ENCODE measurements at places on chromosomes 13 and 19.

DNA sequence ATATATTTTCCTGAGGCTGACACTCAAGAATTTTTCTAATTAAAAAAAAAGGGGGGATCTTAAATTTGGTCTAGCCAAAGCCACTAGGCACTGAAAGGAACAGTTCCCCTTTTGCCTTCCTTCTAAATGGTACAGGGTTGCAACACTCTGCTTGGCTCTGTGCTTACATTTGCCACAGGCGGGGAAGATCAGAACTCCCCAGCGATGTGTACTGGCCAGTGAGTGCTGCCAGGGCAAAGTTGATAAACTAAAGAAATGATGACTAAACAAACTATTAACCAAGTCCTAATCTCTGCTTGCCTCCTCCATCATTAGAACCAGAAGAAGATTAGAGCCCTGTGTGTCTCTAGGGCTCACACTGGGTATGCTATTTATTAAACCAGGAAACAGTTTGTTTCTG lies 75.3 kb upstream of the SCEL start:
- peak; percentile 66 for DNase-seq

- no peak for DNase-seq
These were observed 67.7 kb downstream of the EPSTI1 start for GRCh38 chr13:42924344-42924743.

DNA sequence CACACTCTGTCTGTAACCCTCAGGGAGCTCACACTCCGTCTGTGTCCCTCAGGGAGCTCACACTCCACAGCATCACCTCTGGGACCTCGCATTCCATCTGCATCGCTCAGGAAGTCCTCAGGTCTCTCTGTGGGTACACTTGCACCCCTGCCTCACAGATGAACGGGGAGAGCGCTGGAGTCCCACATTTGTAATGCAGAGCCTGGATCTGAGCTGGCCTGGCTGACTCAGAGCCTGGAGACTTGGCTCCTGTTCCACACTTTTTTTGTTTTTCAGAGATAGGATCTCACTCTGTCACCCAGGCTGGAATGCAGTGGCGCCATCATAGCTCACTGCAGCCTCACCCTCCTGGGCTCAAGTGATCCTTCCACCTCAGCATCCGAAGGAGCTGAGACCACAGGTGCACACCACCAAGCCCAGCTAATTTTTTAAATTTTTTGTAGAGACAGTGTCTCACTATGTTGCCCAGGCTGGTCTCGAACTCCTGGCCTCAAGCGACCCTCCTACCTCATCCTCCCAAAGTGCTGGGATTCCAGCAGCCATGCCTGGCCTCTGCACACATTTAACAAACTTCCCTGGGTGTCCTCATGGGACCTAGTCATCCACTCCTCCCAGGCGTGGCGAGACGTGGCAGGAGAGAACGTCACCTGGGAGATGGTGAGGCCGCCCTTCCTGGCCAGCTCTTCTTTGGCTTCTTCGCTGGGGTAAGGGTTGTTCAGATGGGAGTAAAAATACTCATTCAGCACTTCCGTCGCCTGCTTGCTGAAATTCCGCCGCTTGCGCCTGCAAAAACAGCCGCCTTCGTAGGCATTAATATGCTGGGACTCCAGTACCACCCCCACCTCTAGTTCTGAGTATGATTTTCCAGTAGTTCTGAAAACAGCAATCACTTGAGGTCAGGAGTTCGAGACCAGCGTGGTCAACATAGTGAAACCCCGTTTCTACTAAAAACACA lies 31.0 kb downstream of the CILP2 start:
- DNase-seq = no peak

GRCh38 chr13:78659732-78660494 lies 958 bp upstream of the OBI1 start:
- peak; percentile 52 for DNase-seq

- DNase-seq = no peak
These were observed 599 bp downstream of the SNRNP70 start for GRCh38 chr19:49085868-49086232.

DNA sequence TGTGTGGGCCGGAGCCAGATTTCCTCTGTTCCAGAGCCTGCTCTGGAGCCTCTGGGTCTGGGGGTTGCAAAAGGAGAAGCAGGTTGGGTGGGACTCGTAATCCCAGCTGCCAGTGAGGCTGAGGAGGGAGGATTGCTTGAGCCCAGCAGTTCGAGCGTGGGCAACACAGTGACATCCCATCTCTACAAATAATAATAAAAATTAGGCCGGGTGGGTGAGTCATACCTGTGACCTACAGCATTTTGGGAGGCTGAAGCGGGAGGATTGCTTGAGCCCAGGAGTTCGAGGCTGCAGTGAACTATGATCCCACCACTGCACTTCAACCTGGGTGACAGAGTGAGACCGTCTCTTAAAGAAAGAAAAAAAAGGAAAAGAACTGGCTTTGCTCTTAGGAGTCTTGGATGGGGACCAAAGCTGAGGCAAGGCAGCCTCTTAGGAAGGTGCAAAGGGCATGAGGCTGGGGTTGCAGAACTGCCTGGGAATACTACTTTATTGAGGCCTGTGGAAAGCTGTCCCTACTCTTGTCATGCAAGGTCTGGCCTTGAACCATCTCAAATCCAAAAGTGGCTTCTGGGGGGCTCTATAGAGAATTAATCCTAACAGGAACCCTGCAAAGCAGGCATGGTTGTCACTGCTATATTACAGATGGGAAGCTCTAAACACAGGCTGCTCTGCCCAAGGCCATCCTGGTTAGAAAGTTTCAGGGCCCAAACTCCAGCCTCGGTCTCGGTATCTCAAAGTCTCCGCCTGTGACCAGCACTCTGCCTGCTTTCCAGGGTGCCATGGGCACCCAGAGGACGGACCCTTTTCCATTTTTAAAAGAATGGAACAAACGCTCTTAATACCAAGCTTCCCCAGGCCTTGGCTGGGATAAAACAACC lies 880 bp upstream of the C19orf12 start:
- peak; percentile 42 for DNase-seq
